HL-60 (cell line): ENCODE measurements at places on chromosomes 5 and 9.

- DNase-seq, result no peak
Measured at GRCh38 chr9:91843623-91844148, 106.3 kb downstream of the ROR2 start.

DNA sequence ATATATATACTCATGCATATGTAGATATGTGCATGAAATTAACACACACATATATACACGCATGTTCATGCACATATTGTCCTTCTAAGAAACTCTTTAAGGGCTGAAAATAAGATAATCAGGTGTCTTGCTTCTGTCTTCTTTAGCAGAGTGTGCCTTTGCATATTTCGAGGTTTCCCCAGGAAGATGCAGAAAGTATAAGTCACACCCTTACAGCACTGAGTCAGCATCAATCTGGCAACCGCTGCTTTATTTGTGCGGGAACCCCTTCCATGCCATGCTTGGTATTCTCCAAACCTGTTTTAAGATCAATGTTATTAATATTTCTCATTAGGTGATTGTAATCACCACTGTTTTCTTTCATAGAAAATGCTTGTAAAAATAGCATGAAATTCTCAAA lies 557.9 kb downstream of the CAAP1 start:
- DNase-seq, result no peak

DNA sequence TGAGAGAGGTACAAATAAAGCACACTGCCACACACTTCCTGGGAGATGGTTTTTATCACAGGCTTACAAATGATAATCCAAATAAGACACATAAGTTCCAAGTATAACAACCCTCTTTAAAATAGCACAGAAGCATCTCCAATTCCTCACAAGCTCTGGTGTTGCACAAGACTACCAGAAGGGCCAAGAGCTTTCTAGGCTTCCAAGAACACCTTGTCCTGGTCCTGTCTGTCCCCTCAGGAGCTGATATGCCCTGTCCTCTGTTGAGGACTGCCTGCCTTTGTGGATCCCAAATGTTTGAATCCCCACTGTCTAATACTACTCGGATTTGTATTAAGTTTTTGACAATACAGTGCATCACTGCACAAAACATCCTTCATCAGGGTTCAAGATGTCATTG lies 110.1 kb downstream of the SPOCK1 start:
- no peak for DNase-seq

- DNase-seq, result peak; percentile 43
Measured at GRCh38 chr5:171342362-171343111, 33.5 kb downstream of the TLX3 start.

DNA sequence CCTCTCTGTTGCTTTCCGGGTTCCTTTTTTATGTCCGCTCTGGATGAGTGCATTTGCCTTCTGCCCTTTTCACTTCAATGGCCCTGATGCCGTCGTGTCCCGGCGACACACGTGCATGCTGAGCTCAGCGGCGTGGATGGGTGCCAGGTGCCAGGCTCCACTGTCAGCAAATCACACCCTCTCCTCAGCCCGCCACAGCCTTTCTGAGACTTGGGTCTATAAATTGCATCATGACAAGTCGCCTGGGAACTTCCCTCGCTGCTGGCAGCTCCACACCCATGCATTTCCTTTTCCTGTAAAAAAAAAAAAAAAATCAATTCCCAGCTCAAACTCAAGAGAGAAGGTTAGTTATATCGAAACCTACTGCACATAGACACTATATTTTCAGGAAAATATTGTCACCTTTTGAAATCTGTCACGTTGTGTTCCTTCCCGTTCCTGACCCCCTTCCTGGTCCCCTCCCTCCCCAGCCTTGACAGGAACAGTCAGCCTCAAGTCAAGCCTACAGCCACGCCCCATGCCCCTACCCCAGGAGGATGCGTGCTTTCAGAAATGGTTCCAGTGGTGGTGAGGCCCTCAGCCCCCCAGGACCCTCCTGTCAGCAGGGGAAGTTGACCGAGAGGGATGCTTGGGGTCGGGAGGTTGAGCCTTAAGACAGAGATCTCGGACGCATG lies 110.3 kb upstream of the PTCH1 start:
- no peak for DNase-seq

GRCh38 chr9:7324152-7324598 lies 475.4 kb downstream of the DMAC1 start:
- no peak for DNase-seq

GRCh38 chr5:148806520-148806931 lies 19.9 kb upstream of the ADRB2 start:
- DNase-seq, result no peak

DNA sequence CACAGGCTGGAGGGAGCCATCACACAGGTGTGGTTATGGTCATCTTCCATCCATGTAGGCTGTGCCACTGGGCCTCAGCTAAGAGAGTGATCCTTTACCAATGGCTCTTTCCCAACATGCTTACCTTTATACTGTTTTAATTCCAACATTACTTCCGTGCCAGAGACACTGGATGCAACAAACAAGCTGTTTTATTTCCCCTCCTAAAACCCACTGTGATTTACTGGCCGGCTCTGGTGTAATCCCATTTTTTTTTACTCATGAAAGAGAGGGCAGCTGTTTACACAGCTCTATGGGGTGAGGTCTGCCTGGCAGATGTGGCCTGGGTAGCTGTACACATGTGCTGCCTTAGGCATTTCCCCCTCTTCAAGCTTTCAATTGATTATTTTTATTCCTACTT lies 58.5 kb downstream of the MACROH2A1 start:
- DNase-seq, result no peak

- DNase-seq, result no peak
Measured at GRCh38 chr5:54867310-54867944, 118.0 kb downstream of the ESM1 start.

- no peak for DNase-seq
Measured at GRCh38 chr5:53262348-53262970, 152.9 kb upstream of the MOCS2 start.

GRCh38 chr5:88269222-88269771 lies 652 bp upstream of the TMEM161B start:
- peak; percentile 18 for DNase-seq
